Activated T-helper 2 cell treated with anti-CD3 and anti-CD28 coated beads, Interferon-gamma antibody, Interleukin-2, Interleukin-4, amounts not matched to agents 10 μg/mL and 5 μg/mL and 100 μg/mL, durations not matched to agents 14 hours and 24 hours and 36 hours (primary cell): ENCODE measurements at places on chromosomes 3 and 15.

- no peak for DNase-seq
Measured at GRCh38 chr3:132961991-132962390, 76.2 kb upstream of the TMEM108 start.

DNA sequence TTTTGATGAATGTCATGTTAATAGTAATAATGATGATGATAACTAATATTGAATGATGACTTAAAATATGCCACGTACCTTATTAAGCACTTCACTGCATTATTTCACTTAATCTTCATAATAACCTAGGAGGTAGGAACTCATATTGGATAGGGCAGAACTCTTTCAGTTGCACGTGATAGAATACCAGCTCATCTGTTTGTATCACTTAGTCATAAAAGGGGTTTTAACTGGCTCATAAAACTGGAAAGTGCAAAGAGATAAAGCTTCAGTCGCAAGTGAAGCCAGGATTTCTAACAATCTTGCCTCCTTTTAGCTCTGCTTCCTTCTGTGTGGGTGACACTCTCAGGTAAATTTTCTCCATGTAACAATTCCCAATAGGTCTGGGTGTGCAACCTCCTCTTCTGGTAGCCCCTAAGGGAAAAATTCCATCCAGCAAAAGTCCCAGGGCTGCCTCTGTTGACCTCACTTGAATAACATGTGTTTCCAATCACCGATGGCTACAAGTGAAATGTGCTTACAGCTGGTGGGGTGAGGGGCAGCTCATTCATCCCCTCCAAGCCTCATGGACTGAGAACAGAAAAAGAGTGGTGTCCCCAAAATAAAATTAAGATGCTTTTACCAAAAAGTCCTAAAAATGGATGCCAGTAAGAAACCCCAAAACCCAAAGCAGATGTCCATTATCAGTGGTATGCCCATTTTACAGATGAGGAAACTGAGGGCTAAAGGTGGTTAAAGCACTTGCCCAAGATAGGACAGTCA, 9.3 kb downstream of the GXYLT2 start:
- DNase-seq, result no peak

GRCh38 chr15:50247819-50248655, 17.5 kb downstream of the HDC start:
- peak; percentile 62 for DNase-seq

DNA sequence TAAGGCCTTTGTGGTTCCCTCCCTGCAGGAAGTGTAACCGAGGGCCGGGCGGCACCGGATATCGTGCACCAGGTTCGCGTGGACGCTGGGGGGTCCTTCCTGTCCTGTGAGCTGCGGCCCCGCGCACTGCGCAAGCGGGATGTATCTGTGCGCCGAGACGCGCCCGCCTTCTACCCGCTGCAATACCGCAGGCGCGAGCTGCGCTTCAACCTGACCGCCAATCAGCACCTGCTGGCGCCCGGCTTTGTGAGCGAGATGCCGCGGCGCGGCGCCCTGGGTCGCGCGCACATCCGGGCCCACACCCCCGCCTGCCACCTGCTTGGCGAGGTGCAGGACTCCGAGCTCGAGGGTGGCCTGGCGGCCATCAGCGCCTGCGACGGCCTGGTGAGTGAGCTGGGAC, 35.9 kb downstream of the SAXO2 start:
- peak; percentile 44 for DNase-seq

DNA sequence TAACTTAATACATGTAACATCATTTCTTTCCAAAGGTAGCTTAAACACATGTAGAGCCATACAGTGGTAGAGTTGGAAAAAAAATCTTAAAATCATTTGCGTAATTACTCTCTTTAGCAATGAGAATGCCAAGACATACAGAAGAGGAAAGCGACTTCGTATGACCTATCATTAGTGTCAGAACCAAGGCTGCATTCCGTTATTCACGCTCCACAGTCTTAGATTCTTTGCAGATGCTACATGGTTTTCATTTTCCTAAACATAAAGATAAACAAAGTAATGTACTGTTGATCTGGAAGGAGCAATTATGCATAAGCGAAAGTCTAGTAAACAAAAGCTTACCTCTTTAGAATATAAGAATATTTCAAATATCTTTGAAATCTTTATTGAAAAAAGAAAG, 410.3 kb upstream of the TPRG1 start:
- no peak for DNase-seq

- no peak for DNase-seq
Measured at GRCh38 chr3:107660306-107660976, 137.7 kb downstream of the BBX start.

- DNase-seq, result no peak
Measured at GRCh38 chr3:64355401-64355807, 130.1 kb upstream of the PRICKLE2 start.

DNA sequence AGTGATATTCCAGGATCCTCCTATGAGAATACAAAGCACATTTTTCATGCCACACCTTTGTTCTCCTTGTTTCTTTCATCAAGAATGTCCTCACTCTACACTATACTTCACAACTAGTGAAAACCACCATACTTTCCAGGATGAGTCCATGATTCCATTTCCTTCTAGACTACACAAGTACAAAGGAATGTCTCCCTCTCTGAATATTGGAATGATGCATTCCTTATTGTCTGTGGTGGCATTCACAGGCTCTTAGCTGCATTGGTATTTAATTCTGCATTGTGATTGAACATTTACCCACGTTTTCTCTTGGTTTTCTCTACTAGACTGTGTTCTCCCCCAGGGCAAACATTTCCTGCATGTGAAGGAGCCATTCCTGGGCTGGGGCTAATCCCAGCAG, 217.5 kb downstream of the RAP2B start:
- no peak for DNase-seq

GRCh38 chr3:197014942-197015575, 14.6 kb downstream of the MELTF start:
- no peak for DNase-seq

DNA sequence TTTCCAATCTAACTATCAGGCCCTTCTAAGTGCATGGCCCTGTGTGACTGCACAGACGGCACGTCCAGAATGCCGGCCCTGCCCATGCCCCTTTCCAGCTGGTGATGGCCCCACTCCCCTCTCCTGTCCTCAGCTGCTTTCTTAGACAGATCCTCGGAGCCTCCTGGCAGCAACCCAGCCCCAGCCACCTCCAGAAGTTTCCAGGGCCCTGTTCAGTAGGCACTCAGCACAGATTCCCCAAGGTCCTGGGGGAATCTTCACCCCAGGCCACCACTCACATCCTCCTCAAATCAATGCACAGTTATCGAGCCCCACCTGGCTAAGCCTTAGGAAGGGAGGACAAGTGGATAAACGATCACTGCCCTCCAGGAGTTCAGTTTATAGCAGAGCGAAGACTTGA, 1.4 kb upstream of the CRABP1 start:
- DNase-seq, result no peak

- no peak for DNase-seq
Measured at GRCh38 chr3:146524961-146525360, 19.4 kb downstream of the PLSCR1 start.

DNA sequence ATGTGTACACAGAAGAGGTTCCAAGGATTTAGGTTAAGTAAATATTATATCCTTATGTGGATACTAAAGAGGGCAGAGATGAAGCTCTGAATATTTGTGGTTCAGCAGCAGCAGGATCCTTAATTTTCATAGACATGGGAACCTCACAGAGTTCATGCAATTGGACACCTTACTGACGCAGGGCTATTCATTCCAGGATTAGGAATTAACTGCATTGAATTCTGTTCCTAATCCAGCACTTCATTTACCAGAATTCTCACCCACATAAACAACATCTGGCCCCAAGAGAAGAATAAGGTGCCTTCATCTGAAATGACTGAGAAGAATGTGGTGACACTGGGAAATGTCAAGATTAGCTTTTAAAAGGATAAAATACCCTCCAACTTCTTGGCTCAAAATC, 62.4 kb downstream of the ADAMTS9 start:
- no peak for DNase-seq

- no peak for DNase-seq
Measured at GRCh38 chr3:126704494-126705214, 614 bp downstream of the CHCHD6 start.

GRCh38 chr3:191141728-191142127, 57.3 kb upstream of the OSTN start:
- DNase-seq, result no peak

GRCh38 chr3:45499529-45499928, 95.0 kb upstream of the LIMD1 start:
- DNase-seq, result no peak

DNA sequence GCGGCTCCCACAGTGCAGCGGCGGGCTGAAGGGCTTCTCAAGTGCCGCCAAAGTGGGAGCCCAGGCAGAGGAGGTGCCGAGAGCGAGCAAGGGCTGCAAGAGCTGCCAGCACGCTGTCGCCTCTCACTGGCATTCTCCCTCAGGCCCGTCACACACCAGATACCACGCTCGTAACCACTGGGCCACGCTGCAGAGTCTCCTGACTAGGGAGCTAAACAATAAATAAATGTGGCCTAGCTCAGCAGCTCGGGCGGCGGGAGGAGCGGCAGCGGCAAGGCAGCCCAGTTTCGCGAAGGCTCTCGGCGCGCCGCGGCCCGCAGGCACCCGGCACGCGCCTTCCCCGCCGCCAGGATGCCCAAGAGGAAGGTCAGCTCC, 55.9 kb upstream of the FAM174B start:
- DNase-seq, result no peak

DNA sequence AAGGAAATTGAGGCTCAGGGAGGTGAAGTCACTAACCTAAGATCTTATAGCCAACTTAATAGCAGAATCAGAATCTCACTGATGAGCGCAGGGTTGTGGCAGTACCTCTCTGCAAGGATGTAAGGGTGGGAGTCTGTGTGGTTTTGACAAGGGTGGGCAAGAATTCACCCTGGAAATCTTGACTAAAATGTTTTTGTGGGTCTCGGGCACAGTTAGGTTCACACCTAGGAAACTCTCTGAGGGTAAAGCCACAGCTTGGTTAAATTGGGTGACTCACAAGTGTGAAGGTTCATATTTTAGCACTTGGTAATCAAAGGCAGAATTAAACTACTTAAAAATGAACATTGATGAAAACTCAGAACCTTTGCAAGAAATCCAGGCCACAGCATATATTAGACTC, 178.2 kb upstream of the EOMES start:
- no peak for DNase-seq

DNA sequence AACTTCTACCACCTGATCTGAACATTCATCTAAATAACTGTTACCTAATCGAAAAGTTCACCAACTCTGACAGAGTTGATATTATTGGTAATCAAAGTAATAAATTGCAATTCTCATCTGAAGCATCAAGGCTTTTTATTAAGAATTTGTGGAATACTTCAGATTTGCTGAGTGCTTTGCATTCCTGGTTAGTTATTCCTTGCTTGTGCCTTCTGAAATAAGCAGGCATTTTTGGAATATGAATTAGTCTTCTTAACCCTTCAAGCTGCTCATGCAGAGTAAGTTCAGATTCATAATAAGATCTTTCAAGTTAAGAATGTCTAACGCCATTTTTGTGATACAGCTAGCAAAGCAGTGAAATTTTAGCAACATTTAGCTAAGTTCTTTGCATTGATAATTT, 188.5 kb downstream of the ALCAM start:
- DNase-seq, result no peak

DNA sequence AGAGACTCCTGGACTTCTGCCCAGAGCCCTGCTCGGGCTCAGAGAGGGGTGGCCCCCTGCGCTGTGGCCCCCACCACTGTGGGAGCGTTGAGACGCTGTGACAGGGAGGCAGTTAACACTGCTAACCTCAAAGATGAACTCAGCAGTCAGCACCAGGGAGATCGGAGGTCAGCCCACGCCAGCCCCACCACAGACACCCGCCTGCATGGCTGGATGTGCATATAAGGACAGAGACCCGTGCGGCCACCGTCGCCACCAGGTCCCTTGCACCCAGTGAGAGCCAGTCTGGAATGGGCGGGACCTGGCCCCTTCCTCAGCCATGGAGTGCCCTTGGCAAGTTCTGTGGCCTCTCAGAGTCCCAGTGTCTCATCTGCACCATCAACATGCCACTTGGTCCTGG, 48.5 kb upstream of the FURIN start:
- DNase-seq, result no peak

DNA sequence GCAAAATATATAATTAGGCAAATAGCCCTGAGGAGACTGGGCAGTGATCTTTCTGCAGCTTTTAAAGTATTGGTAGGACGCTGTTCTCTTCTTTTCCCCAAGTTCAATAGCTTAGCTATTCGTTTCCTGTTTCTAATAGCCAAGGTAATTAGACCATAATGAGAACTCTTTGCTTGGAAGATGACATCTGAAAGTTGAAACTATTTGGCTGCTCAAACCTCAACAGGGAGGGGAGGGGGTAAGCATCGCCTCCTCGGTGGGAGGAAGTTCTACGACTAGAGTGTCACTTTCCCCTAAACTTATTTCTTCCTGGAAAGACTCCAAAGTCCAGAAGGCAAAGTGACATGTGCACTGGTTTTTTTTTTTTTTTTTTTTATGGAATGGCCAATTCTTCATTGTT, 22.8 kb upstream of the ALDH1A3 start:
- no peak for DNase-seq

DNA sequence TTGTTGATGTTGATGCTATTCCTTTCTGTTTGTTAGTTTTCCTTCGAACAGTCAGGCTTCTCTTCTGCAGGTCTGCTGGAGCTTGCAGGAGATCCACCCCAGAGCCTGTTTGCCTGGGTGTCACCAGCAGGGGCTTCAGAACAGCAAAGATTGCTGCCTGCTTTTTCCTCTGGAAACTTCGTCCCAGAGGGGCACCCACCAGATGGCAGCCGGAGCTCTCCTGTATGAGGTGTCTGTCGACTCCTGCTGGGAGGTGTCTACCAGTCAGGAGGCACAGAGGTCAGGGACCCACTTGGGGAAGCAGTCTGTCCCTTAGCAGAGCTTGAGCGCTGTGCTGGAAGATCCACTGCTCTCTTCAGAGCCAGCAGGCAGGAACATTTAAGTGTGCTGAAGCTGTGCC, 303.2 kb downstream of the ZIC1 start:
- no peak for DNase-seq

DNA sequence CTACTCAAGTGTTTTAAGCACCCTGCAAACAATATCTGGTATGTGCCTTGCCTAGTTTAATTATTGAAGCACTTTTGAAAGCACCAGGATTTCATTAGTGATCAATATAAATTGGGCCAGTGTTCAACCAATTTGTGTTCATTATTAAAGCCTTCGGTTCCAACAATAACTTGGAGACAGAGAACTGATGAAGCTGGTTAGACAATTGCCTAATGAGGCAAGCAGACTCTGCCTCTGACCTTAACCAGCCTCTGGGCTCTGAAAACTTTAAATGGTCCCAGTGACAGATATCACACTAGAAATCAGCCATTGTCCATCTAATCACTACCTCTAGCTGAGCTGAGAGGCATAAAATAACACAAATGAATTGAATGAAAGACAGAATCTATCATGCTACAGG, 139.9 kb upstream of the CNTN6 start:
- DNase-seq, result no peak

- DNase-seq, result no peak
Measured at GRCh38 chr15:69096196-69096595, 64.2 kb upstream of the GLCE start.

- no peak for DNase-seq
Measured at GRCh38 chr3:53823026-53823955, 22.9 kb downstream of the CHDH start.
